Stimulated activated CD4-positive, alpha-beta T cell treated with anti-CD3 and anti-CD28 coated beads, Interleukin-1b, Interleukin-23, amount 100 ng/mL, for 4 hours (primary cell): ENCODE measurements at places on chromosomes 2 and 18.
A peak's percentile ranks its signal among the peaks of the same experiment; 100 is the strongest.

GRCh38 chr2:217250013-217250524, 390.2 kb upstream of the TNP1 start:
- DNase-seq, result no peak

- DNase-seq, result no peak
Observed at GRCh38 chr2:240252191-240252871, 111.9 kb upstream of the OTOS start.

- DNase-seq, result no peak
Observed at GRCh38 chr2:7766088-7766722, 849.0 kb downstream of the RNF144A start.

DNA sequence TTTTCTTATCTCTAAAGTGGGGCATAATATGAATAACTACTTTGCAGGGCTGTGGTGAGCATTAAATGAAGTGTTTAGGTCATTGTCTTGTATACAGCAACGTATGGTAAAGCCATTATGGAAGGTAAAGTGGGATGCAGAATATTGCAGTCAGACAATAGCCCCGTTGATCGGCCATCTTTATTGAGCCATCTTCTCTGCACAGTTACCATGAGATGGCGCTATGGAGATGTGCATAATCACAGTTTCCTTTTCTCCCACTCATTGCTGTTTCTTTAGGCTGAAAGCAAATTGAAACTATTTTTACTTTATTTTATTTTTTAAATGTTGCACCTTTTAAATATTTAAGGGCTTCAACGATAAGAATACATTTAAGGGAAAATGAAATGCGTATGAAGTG, 108.9 kb downstream of the THSD7B start:
- DNase-seq, result no peak

DNA sequence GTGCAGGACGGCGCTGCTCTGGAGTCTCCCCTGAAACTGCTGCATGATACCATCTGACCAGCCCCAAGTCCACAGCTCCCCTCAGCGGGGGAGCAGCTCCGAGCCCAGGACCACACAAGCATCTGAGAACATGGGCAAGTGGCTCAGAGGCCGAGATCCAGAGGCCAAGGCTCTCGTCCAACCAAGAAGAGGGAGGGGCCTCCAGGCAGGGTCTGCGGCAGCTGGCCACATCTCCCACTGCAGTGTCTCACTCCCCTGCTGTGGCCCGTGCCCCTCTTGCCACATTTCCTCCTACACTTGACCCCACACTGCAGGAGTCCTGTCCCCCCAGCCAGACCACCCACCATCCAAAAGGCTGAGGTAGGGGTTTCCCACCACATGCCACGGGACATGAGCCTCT, 50.2 kb downstream of the TFCP2L1 start:
- no peak for DNase-seq

DNA sequence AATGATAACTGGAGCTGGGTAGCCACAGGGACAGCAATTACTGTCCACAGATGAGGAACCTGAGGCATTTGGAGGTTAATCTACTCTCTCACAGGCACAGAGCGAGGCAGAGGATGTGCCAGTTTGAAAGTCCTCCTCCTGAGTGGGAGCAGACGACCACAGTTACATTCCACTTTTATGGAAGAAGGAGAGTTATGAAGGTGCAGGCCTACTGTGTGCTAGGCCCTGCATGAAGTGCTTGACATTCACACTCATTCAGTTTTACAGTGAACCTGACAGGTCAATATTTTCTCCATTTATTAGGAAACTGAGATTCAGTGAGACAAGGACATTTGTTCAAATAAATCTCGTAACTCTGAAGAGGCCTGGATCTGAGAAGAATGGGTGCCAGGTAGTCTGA, 142.0 kb downstream of the TDRD15 start:
- DNase-seq, result no peak

- DNase-seq, result no peak
Observed at GRCh38 chr2:69180974-69181373, 168.0 kb downstream of the ANTXR1 start.

- DNase-seq, result no peak
Observed at GRCh38 chr2:169415233-169415748, 53.0 kb upstream of the LRP2 start.

DNA sequence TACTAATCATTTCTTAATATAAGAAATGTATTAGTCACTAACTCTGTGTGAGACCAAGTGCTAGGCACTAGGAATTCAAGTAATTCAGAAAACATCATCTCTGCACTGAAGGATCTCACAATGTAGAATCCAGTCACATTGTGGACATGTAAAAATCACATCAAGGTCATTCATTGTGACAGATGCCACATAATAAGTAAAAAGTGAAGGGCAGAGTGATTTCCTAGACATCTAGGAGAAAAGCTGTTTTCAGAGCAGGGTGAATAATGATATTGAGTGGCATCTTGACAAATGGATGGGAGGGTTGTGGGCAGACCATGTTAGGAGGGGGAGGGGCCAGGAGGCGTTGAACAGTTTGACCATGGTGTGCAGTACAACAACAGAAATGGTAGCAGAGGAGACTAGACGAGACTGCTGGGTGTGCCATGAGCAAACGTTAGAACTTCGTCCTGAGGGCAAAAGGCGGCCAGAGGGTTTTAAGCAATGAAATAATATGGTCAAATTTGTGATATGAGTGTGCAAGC, 93.8 kb downstream of the DTNA start:
- DNase-seq, result no peak

- no peak for DNase-seq
Observed at GRCh38 chr2:56382466-56382865, 198.7 kb downstream of the CCDC85A start.

DNA sequence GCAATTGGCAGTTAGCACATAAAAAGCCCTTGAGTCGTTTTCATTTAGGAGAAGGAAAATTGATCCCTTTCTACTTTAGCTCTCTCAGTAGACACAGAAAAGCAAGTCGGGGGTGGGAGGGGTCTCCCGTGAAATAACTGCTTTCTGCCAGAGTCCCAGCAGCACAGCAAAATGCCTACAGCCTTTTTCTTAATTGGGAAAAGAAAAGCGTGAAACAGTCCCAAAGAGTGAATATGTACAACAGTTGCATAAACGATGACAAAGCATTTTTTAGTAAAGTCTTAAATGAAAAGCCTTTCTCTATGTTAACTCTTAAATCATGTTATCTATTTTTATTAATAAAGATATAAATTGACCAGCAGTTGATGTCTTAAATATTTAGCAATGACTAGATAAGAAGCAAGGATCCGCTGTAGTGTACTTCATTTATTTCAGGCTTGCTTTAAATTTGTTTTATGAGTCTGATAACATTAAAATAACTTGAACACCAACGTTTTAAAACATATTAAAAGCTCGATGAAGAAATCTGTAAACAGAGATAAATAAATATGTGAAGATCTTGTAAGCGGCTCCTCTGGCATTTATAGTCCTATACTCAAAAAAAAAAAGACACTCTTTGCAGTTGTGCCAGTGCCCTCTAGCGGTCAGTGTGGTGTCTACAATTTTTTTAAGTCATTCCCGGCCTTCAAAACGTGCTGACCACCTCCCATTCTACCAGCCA, 42.3 kb upstream of the ATIC start:
- peak; percentile 54 for DNase-seq

DNA sequence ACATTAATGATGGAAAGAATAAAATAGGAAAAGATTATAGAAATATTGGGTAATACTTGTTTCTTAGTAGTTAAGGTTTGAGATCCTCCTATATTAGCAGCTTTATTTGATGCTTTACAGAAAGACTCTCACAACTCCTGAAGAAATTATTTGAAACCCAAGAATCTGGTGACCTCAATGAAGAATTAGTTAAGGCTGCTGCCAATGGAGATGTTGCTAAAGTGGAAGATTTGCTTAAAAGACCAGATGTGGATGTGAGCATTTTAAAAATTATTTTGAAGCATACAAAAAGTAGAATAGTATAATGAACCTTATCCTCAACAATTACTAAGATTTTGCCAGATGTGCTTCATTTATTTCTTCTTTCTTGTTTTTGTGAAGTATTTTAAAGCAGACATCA, 59.1 kb downstream of the MIB1 start:
- no peak for DNase-seq

- no peak for DNase-seq
Observed at GRCh38 chr2:173205375-173205774, 129.7 kb downstream of the MAP3K20 start.

DNA sequence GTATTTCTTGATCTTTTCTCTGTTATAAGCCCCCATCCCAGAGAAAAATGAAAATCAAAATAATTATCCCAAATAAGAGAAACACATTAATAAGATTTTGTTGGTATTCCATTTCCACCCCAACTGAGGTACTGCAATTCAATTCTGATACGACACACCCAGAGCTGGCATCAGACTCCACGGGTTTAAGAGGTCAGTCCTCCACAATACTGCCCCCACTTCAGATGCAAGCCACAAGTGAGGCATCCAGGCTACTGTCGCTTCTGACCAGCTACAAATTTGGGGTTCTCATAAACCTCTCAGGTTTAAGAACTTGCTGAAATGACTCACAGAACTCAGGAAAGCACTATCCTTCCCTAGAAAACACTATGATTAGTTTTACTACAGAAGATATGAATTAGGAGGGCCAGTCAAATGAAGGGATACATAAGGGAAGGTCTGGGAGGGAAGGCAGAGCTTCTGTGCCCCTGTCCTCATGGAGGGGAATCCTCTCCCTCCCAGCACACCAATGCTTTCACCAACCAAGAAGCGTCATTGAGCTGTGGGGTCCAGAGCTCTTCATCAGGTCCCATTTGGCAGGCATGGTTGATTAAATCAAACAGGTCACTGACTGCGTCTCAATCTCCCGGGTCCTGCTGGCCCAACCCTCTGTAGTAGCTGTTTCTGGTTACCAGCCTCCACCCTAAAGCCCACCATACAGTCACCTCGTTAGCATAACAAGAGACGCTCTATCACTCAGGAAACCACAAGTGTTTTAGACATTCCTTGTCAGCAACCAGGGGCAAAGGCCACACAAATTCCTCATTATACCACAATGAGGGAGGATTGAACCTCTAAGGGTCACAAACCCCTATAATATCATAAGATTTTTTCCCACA, 46.2 kb downstream of the IWS1 start:
- no peak for DNase-seq

GRCh38 chr2:80105015-80105640, 199.4 kb downstream of the LRRTM1 start:
- DNase-seq, result no peak

GRCh38 chr2:72511906-72512305, 313.9 kb downstream of the EXOC6B start:
- DNase-seq, result no peak

DNA sequence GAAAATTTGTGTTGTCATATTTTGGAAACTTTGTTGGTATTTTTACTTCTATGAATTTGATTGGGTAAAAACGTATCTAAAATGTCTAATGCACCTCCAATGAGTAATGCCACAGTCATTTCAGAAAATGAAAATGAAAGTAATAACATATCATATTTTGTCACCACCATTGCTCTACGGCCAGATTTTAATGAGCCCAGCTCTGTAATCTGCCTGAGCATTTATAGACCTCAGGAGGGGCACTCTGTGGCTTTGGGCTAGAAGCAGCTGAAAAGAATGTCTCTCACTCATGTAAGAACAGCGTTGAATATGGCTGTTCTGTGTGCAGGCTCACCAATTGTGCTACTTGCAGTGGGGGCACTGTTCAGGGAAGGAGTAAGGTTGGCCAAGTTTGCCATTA, 32.7 kb upstream of the ABCA12 start:
- no peak for DNase-seq

GRCh38 chr2:155844461-155844860, 488.1 kb downstream of the NR4A2 start:
- DNase-seq, result no peak

DNA sequence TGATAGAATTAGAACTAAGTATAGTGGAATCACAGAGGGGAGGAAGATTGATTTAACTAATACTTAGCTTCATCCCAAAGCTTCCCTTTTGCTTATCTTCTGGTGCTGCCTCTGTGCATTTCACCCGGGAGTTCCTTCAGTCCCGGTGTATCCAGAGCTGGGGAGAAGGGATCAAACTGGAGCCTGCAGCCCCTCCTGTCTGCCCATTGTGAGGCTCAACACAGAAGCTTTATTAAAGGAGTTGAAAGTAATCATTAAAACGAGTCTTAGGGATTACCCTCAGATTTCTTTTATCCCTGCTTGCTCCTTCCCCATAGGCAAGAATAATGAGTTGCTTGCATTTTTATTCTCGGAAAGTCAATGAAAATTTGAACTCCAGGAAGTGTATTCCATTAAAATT, 739.7 kb upstream of the DDX18 start:
- no peak for DNase-seq

DNA sequence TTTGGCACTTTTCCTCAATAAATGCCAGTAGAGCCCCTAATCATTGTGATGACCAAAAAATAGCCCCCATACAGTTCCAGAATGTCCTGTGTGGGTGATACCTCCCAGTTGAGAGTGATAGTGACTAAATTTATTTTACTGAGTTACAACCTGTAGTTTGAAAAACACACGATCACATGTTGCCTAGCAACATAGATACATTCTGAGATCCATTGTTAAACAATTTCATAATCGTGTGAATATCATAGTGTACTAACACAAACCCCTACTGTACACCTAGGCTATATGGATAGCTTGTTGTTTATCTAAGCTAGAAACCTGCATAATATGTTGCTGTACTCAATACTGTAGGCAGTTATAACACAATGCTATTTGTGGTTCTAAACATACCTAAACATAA, 30.6 kb downstream of the KCMF1 start:
- DNase-seq, result no peak

GRCh38 chr2:138329591-138329990, 172.0 kb upstream of the SPOPL start:
- DNase-seq, result no peak

GRCh38 chr2:106147665-106148064, 46.4 kb downstream of the UXS1 start:
- DNase-seq, result no peak

GRCh38 chr2:68237976-68238580, 14.3 kb downstream of the PPP3R1 start:
- no peak for DNase-seq

- DNase-seq, result no peak
Observed at GRCh38 chr2:231613331-231613662, 20.6 kb downstream of the TEX44 start.

DNA sequence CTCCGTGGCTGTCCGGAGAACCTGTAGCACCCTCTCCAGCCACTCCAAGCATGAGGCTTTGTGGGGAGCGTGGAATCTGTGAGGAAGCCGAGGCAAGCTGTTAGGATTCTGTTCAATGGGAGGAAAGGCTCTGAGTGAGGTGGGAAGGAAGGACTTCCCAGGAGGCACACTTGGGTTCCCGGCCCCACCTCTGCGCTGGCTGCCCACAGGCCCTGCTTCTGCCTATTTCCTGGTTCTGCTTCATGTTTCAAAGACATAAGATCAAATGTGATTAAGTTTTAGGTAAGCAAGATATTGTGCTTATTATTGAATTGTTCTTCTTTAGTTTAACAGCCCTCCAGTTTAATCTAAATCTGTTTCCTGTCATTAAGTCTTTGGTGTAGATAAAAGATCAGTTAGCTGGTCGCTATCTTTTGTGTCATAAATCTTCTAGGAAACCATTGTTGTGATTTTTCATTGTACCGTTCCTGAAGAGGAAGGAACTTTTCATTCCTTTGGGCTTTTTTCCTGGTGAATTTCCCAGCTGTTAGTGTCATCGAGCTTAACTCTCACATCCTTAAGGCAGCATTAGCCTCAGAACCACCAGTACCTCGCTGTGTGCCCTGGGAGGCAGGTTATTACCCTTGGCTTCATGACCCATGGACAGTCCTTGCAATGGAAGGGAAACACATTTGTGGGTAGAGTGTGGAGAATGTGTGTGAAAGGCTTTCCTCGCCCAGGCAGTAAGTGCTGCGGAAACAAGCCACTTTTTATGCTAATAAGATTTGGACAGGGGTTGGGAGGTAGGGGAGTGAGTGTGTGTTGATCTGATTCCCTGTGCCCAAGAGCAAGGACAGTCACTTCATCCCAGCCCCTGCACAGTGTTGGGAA, 61.9 kb upstream of the ALPP start:
- no peak for DNase-seq

GRCh38 chr2:224155896-224156295, 116.8 kb upstream of the SERPINE2 start:
- no peak for DNase-seq
